ENCODE measurements at places on chromosomes 5 and 9.

DNA sequence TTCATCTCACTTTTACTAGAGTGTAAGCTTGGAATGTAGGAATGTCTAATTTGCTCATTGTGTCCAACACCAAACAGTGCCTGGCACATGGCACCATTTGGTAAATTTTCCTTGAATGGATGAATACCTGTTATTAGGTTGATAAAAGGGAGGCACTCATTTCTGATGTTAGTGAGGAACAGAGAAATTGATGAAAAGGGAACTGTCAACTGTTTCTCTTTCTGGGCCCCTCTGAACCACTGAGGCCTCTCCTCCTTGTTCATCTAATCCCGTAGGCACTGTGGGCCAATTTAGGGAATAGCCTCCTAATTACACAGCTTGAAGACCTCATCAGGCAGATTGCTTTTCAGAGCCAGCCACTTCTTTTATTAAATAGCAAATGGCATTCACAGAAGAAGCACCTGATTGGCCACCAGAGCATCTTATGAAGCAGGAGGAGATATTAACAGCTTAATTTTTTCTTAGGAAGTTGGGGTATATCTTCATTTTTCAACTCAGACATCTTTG lies 22.6 kb downstream of the MRRF start:
- DNase-seq: no peak

DNA sequence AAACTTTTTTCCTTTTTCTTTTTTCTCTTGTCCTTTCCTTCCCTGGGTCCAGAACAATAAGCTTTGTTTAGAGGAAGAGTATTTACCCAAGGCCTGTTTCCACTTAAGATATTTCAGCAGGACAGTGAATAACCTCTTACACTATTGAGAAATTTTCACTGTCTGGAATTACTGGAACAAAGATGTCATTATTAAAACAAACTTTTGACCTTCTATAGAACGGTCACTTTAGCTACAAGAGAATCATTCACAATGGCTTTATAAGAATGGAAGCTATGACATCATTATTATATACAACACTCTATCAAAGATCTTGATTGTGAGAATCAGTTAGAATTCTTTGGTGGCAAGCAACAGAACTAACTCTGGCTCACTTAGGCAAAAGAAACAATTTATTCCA lies 22.0 kb upstream of the ARHGAP26 start:
- DNase-seq: no peak

- DNase-seq: no peak
These were observed 12.0 kb downstream of the UIMC1 start for GRCh38 chr5:176994460-176995121.

DNA sequence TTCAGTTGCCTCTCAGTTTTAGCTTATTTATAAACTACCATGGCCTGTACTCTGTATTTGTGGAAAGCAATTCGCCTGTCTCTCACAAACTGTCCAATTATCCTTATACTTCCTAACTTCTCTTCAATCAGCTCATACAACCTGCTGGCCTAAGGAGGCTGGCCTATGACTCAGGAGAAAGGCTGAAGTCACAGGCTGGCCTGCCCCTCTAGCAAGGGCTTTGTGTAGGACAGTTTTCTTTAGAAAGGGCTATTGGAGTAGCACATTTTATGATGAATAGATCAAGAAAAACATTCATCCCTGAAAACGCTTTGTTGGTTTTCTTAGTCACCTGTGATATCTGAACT lies 988.7 kb upstream of the ARRDC3 start:
- DNase-seq: no peak

- DNase-seq: no peak
These were observed 22.7 kb downstream of the TRIM36 start for GRCh38 chr5:115147052-115147451.

GRCh38 chr9:13554626-13555025 lies 275.1 kb upstream of the MPDZ start:
- DNase-seq: no peak

GRCh38 chr9:19137282-19137681 lies 10.0 kb upstream of the PLIN2 start:
- no peak for DNase-seq

- DNase-seq: no peak
These were observed 17.4 kb downstream of the TMOD1 start for GRCh38 chr9:97518909-97519307.
